ENCODE measurements at places on chromosomes 16 and 17.
A peak's percentile ranks its signal among the peaks of the same experiment; 100 is the strongest.

DNA sequence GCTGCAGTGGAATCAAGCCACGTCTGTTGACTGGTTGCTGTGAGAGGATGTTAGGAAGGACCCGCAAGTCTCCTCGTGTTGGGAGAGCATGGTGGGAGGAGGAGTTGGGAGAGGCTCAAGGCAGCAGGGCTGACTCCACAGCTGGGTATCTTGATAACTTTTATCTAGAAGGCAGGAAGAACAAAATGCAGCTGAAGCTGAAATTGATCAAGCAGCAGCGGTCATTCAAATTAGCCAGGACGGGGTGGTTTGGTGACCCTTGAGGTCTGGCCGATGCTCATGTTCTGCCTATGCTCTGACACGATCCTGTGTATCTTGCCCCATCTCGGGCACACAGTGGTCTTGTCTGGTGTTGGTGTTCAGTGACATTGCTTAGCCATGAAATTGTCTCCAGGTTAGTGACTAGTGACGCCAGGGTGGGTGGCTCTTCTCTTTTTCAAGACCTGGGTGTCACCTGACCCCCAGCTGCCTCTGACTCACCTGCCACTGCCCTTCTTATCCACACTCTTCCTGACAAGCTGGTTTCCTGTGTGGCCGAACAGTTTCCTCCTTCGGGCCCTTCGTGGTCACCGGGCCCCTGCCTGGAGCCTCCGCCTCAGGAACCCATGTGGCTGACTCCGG, 19.1 kb downstream of the NPTX1 start:
- DNase-seq: peak; percentile 62

- DNase-seq: no peak
Observed at GRCh38 chr17:50310455-50311111, 35.3 kb upstream of the XYLT2 start.

DNA sequence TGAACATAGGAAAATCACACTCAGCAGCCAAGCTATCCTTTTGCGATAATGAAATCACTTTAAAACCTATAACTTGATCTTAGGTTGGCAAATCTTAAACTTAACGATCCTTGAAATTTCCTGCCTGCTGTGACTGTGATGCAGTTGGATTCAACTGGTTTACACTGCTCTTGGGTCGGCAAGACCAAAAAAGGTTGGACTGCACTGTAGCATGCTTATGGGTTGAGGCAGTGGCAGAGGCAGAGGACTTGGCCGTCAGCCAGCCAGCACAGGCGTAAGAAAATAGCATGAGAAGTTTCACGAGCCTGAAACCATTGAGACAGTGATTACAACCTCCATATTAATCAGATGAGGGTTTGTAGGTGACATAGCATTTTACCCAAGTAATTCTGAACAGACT, 21.4 kb downstream of the WSB1 start:
- peak; percentile 91 for DNase-seq

DNA sequence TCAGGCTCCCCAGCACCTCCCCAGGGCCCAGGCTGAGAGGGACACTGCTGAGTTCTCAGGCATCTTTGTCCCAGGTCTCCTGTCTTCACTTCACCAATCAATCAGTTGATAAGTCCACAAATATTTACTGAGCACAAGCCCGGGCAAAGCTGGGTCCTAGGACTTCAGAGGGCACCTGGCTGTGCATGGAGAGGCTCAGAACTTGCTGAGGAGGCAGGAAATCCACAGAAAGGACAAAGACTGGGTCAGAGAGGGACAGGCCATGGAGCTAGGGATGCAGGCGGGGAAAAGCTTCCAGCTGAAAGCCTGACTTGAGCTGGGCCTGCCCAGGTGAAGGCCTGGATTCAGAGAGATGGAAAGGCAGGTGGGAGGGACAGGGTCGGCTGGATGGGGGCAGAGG, 33.2 kb upstream of the C1QL1 start:
- no peak for DNase-seq

DNA sequence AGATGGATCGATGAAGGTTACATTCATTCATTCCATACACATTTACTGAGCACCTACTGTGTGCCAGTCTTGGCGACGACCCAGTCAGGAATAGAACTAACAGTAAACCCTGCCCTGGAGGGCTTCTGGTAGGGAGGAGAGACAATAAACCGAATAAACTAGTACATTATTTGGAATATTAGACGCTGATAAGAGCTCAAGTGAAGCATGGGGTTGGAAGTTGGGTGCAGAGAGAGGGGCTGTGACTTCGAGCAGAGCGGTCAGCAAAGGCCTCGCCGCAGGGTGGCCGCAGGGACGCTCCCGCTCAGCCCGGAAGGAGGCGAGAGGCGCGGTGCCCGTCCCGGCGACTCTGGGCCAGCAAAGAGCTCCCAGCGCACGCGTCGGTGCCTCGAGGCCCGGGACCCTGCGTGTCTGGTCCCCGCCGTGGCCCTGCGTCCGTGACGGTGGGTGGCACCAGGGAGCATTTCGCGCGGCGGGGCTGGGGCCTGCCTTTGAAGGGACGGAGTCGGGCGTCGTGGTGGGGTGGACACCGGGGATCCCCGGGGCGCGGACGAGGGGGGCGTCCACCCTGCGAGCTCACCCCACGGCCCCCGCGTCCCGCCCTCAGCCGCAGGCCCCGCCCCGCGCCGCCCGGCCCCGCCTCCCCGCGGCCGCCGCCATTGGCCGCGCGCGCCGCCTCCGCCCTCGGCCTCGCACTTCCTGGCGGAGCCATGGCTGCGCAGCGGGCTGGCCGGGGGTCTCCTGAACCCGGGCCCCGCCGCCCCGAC, at the start of gene KLHL36:
KLHL36 (plus strand) TSS at position 684 of the 767 bp plus-strand sequence. CDS start 2,357 bp downstream, outside the sequence.
- DNase-seq: peak; percentile 66

GRCh38 chr16:69384974-69385373, 833 bp downstream of the TERF2 start:
- DNase-seq: peak; percentile 21

- DNase-seq: no peak
Observed at GRCh38 chr17:77869041-77869599, 89.4 kb upstream of the TNRC6C start.

DNA sequence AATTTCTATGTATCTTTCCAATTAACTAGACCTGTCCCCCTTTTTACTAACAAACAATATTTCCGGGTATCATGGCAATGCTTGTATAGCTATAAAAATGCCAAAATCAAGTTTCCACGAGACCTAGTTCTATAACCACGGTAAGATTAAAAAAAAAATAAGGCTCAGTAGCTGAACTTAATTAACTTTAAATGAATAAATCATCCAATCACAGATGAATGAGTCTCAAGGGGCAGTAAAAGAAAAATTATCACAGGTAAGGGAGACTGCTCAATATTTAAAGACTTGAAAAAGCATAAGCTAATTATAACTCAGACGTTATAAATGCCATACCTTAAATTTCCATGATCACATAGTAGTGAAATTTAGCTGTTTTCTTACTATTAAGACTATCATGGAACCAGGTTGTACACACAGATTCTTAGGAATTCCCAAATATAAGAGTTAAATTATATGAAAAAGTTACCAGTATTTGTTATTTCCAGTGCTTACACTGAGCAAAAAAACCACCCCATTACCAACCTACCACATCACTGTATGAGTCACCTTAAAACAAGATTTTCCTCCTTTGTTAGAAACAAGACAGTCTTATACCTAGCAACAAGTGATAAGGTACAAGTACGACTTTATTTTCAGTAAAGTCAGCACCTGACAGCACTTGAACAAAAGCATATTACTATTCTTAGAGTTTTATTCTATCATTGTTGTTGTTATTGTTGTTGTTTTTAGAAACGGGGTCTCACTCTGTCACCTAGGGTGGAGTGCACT, 20.6 kb downstream of the SSH2 start:
- no peak for DNase-seq

DNA sequence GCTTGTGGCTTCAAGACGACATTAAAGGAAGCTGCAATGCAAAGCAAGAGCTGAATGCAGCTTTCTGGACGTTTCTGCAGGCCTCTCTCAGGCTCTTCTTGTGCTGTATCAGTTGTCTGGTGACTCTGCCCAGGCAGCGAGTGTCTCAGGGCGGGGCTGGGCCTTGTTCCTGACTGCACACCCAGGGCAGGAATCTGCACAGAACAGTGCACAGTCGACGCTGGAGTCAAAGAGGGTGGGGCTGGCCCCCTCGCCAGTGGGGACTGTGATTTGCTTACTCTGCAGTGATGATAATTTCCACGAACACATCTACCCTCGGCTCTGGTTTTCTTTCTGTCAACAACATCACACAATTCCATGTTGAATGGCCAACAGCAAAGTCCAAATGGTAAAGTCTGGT, 60.7 kb downstream of the IRF8 start:
- DNase-seq: no peak

GRCh38 chr17:79608624-79608959, 2.3 kb downstream of the RBFOX3 start:
- no peak for DNase-seq

GRCh38 chr17:40373324-40373723, 8.8 kb upstream of the GJD3 start:
- DNase-seq: no peak

- peak; percentile 75 for DNase-seq
Observed at GRCh38 chr16:84065536-84066132, 23.0 kb upstream of the SLC38A8 start.

Data from hematopoietic multipotent progenitor cell treated with erythropoietin and hydrocortisone succinate and interleukin-3 and kit ligand, for 6 days (in vitro differentiated cells).